T-cell (primary cell): ENCODE measurements at places on chromosomes 5 and 9. TPM values are rescaled to one million over a fixed set of nuclear protein-coding genes. Genes with fewer than 3 reads are reported as not detected.

DNA sequence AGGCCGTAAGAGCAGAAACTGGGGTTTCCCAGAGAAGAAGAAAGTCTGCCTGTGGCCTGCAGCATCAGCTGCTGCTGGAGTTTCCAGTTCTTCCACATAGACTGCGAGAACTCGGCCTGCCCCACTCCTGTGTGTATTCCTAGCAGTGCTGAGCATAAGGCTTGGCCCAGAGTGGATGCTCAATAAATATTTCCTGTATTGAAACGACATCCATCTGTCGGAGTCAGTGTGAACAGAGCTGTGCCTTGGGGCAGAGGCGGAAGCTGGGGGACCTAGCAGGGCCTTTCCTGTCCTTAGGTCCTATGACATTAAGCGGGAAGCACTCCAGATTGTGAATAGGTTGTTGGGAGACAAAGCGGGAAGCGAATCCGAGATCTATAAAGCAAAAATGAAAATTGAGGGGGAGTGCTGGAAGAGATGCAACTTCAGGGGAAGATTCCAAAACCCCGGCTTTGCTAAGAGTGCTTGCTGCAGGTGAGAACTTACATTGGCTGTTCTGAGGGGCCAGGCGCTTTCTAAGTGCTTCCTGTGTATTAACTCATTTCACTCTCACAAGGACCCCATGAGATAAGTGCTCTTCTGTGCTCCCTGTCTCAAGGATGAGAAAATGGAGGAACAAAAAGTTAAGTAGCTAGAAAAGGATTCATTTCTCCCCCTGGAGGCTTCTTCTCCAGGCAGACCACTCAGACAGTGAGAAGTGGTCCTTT lies 76.1 kb upstream of the CXCL14 start:
- DNase-seq: no peak

- DNase-seq: no peak
These were observed 862.8 kb downstream of the TAF11L14 start for GRCh38 chr5:18497089-18497488.

The GABRA6 gene
- not detected for total RNA-seq

GRCh38 chr5:80192507-80193241 lies 63.2 kb downstream of the SERINC5 start:
- no peak for DNase-seq

DNA sequence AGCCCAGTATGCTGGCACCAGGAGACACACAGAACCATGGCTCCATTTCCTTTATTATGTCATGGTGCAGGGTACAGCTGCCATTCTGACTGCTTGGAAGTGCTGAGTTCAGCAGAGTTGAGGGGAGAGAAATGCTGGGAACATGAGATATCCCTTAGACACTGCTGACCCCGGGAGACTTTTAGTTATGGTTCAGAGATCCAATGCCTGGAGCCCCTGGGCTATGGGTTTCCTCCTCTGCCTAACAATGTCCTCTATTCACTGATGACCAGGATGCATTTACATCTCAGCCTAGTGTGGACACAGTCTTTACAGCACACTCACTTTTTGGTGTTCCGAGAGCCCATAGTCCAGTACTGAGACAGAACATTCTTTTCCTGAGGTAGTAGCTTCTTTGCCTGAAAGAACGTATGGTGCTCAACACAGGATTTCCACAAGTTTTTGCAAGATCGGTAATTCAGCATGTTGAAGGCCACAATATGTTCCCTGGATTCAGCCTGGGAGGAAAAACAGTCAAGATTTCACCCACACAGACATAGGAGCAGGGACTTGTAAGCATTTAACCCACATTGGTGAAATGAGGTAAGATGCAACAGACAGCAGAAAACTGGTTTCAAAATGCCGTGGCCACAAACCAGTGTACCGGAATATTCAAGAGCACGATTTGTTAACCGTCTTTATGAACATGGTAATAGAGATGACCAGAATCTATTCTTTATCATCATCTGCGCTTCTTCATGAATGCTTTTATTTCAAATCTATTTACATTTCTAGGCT lies 71.3 kb downstream of the PTPN3 start:
- DNase-seq: no peak

DNA sequence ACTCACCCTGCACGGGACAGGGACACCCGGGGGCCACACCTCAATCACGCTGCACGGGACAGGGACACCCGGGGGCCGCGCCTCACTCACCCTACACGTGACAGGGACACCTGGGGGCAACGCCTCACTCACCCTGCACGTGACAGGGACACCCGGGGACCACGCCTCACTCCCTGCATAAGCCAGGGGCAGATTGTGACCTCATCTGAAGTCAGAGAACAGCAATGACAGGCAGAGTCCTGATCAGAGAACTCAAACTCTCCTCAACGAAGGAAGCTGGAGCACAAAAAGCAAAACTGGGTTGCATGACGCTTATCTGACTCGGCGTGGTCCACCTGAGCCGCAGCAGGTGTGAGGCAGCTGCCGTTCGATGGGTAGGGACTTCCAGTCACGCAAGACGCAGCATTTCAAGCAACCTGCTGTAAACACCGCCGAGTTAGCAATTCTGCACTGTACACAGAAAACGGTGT lies 3.2 kb downstream of the TERT start:
- DNase-seq: no peak

DNA sequence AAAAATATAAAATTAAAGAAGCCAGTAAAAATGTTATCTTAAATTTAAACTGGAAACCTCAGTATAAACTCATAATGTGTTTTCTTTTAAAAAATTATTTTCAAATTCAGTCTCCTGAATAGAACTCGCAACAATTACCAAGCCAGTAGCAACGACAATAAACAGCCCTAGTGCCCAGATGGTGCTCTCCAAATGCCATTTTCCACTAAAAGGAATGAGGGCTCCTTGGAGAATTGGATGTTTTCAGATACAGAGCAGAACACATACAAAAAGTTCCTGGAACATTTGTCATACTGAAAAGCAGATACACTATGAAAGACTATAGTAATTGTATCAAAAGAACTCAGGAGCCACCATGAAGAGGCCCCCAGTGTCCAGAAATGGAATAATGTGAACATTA lies 97.4 kb downstream of the TMC1 start:
- no peak for DNase-seq

The GRM6 gene
- total RNA-seq: not detected

DNA sequence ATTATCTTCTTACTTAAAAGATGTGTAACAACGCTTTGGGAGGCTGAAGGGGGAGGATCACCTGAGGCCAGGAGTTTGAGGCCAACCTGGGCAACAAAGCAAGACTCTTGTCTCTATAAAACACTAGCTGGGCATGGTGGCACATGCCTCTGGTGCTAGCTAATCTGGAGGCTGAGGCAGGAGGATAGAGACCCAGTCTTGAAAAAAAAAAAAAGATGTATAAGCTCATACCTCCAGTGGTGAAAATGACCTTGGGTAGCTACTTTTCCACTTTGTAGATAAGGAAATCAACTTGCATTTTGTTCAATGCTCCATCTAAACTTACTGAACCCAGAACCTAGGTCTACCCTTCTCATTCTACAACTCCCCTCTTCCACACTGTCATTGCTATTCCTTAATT lies 16.6 kb downstream of the ARRDC3 start:
- no peak for DNase-seq

GRCh38 chr9:127470662-127471061 lies 19.4 kb downstream of the LRSAM1 start:
- no peak for DNase-seq

DNA sequence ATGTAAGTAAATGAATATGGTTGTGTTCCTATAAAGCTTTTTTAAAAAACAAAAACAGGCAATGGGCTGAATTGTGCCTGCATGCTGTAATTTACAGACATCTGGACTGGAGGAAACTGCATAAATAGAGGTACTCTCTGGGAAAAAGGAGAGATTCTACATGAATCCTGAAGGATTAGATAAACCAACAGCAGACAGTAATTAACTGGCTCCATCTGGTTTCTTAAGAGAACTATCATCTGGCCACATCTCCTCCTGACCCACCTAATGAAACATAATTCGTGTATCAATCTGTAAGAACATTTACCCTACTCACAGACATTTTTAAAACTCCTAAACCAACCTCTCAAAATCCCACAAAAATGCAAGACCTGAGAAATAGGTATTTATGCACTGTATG lies 528.1 kb upstream of the ST8SIA4 start:
- no peak for DNase-seq

The YIPF5 gene
- 39.3 TPM for total RNA-seq

DNA sequence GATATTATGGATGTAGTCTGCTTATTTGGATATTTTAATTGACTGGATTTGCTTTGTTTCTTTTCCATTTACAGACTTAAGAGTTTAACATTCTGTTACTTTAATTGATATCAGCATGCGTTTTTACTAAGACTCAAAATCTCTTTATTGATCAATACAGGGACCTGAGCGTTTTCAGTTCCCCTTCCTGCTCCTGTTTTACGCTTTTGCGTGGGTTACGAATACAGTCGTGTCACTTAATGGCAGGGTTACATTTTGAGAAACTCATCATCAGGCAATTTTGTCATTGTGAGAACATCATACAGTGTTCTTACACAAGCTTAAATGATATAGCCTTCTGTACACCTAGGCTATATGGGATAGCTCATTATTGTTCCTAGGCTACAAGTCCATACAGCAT lies 65.2 kb downstream of the PBX3 start:
- DNase-seq: no peak

DNA sequence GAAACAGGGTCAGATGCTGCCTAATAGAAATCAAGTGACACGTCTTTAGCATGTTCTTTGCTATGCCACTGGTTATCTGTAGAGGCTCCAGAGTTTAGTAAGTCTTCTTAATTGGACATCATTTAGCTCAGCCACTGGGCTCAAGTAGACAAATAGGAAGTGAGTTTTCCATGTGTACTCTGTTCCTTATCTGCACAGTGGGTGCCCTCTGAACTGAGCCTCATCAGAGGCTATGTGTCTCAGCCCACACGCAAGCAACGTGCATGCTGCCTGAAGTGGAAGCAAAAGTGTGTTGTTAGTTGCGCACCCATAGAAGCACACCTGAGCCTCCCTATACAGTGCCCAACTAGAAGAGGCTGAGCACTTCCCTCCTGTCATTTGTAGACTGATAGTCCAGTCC lies 134.7 kb downstream of the SEMA5A start:
- no peak for DNase-seq

The GDNF gene
- not detected for total RNA-seq

DNA sequence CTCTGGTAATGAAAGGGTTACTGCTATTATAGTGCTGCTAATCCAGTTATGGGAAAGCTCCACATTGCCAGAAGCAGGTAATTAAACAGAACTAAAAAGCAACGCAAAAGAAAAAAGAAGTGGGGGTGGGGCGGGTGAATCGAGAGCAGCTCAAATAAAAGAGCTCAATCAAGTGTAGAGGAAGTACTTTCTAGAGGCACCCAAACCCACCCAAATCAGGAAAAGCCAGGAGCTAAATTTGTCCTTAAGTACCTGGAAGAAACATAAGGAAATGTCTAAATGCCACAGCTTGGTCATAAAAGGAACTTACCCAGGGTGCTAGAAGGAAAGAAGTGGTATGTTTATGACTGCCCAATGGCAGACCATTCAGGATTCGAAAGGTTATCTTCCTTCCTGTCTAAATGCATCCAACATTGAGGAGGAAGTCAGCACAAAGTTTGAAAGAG lies 2.4 kb upstream of the RNF145 start:
- DNase-seq: no peak

The S100Z gene
- total RNA-seq: 1.1 TPM

GRCh38 chr9:93130861-93131481 lies 3.1 kb downstream of the NINJ1 start:
- DNase-seq: no peak

- no peak for DNase-seq
These were observed 1.1 kb downstream of the CTNND2 start for GRCh38 chr5:11903121-11903613.

GRCh38 chr5:158619083-158619788 lies 480.5 kb downstream of the EBF1 start:
- no peak for DNase-seq

DNA sequence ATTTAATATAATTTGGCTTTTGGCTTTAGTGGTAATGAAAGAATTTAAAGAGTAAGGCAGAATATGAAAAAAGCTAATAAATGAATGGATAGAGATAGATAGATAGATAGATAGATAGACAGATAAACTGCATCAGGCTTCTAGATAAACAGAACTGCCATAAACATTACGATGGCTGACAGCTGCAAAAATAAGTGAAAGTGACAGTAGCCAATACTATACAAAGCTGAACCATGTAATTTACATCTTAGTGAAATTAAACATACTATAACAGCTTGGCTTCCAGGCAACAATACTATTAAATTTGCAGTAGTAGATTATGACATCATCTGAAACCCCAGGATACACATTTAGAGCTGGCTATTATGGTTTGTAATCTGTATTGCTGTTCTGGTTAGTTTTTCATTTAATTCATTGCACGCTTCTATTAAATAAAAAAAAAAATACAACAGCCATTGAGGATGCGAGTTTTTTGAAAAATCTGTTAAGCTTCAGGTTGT lies 1354.8 kb downstream of the PTPRD start:
- DNase-seq: no peak

The NELFB gene
- 58.8 TPM for total RNA-seq

DNA sequence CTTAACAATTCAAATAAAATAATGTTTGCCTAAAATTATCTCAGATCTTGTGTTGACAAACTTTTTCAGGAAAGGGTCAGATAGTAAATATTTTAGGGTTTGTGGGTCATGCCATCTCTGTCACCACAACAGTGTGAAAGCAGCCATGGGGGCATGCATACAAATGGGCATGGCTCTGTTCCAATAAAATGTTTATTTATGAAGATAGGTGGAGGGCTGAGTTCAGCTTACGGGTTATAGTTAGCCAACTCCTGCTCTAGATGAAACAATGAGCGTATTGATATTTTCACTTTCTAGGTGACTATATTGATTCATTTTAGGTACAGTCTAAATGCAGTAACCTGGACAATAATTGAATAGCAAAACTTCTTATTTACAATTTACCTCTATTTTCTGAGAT lies 533.8 kb upstream of the CLINT1 start:
- no peak for DNase-seq

DNA sequence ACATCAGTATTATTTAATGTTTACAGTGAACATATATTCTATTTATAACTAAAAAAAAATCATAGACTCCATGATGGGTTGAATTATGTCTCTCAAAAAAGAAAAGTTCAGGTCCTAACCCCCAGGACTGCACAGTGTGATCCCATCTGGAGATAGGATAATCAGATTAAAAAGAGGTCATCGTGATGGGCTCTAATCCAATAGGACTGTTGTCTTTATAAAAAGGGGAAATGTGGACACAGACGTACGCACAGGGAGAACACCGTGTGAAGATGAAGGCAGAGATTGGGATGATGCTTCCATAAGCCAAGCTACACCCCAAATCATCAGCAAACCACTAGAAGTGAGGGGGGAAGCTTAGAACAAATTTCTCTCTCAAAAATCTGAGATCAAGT lies 221.4 kb downstream of the SNX18 start:
- no peak for DNase-seq

DNA sequence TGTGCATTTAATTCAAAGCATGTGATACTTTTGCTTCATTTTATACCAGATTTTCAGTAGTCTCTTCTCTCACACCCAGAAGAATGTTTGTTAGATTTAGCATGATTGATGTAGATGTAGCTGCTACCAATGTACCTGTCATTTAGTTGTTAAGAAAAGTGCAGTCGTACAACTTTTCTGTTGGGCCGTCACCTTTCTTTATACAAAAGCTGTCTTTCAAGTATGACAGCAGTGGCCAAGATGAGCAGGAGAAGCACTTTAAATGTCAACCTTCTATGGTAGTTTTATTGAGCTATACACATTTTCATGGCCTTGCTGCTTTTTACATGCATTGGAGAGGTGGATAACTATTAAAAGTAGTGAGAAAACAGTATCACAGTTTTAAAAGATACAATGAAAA lies 77.7 kb upstream of the PTPRD start:
- DNase-seq: no peak

GRCh38 chr5:76514292-76514691 lies 108.9 kb downstream of the F2RL2 start:
- DNase-seq: no peak

GRCh38 chr5:12959713-12960112 lies 984.8 kb downstream of the DNAH5 start:
- no peak for DNase-seq
